Cardiac muscle cell (in vitro differentiated cells and primary cell): ENCODE measurements at places on chromosomes 7 and 10. TPM values are rescaled to one million over a fixed set of nuclear protein-coding genes. Genes with fewer than 3 reads are reported as not detected.

DNA sequence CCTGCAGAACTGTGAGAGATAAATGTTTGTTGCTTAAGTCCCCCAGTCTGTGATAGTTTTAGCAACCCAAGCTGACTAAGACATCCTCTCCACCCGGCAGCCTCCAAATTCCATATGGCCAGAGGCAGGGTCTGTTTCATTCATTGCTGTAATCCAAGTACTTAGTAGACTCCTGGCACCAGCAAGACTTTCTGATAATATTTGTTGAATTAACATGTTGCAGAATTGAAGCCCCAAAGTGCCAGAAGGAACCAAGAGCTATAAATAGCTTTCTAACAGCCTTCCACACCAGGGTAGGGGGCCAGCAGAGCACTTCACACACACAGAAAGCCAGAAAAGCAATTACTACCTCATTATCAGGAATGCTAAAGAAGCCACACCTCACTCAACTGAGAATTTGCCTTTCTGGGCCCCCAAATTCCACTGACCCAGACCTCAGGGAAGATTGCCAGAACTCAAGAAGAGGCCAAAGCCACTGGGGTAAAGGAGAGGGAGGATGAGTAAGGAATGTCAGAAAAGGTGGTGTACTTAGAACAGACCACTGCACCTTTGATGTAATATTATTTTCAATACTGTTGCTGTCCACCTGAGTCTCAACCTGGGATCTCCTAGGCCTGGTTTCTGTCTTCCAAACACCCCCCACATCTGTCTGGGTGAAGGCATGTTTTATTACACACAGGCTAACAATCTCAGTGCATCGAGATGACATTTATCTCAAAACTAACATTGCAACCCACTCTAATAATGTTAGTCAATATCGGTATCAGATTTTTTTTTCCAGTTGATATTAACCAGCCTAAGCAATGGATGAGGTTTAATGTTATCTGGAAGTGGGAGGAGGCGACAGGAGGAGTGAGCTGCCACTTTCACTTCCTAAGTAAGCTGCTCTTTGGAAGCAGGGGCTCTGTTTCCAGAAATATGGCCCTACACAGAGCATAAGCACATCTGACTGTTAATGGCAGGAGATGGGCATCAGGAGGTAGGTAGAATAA, 5.5 kb downstream of the NOD1 start:
- H3K4me3 ChIP-seq, result no peak overlapping the region
- no peaks in the 10 kb centered on the region for H3K27me3 ChIP-seq
- peaks cover 96% of the 10 kb centered on the region for H3K4me1 ChIP-seq
- no peaks in the 10 kb centered on the region for H3K36me3 ChIP-seq
- H3K27ac ChIP-seq, result peak overlapping the region; percentile 61

GRCh38 chr10:12649012-12649584, 299.8 kb downstream of the CAMK1D start:
- no peak overlapping the region for H3K4me3 ChIP-seq
- H3K27ac ChIP-seq, result peak overlapping the region; percentile 25
- H3K27me3 ChIP-seq, result peaks cover 9% of the 10 kb centered on the region
- H3K36me3 ChIP-seq, result no peaks in the 10 kb centered on the region
- DNase-seq, result peak; percentile 79
- H3K4me1 ChIP-seq, result peaks cover 9% of the 10 kb centered on the region

GRCh38 chr7:87505557-87506245, 30.2 kb upstream of the ABCB4 start:
- DNase-seq, result no peak
- no peaks in the 10 kb centered on the region for H3K4me1 ChIP-seq
- H3K4me3 ChIP-seq, result no peak overlapping the region
- no peaks in the 10 kb centered on the region for H3K27me3 ChIP-seq

The ITIH2 gene
- polyA plus RNA-seq, result 0.09 TPM in 1 of 2 replicates, not detected in the other

The HBP1 gene
- polyA plus RNA-seq, result 66.0 and 81.7 TPM in 2 replicates

- H3K4me3 ChIP-seq, result no peak overlapping the region
- H3K36me3 ChIP-seq, result no peaks in the 10 kb centered on the region
- no peaks in the 10 kb centered on the region for H3K27me3 ChIP-seq
- H3K4me1 ChIP-seq, result no peaks in the 10 kb centered on the region
These were observed 116.3 kb downstream of the PAXIP1 start for GRCh38 chr7:154886591-154886990.

The CUBN gene
- 0.79 and 1.4 TPM in 2 replicates for polyA plus RNA-seq

- H3K27ac ChIP-seq, result peak overlapping the region; percentile 68
- no peaks in the 10 kb centered on the region for H3K36me3 ChIP-seq
- no peaks in the 10 kb centered on the region for H3K27me3 ChIP-seq
These were observed 81.8 kb downstream of the HERPUD2 start for GRCh38 chr7:35613150-35613549.

- H3K27me3 ChIP-seq, result no peaks in the 10 kb centered on the region
- H3K36me3 ChIP-seq, result no peaks in the 10 kb centered on the region
- peaks cover 17% of the 10 kb centered on the region for H3K4me1 ChIP-seq
- DNase-seq, result no peak
These were observed 420.1 kb upstream of the KLF6 start for GRCh38 chr10:4205113-4205512.

The KCNH2 gene
- polyA plus RNA-seq, result 48.0 and 64.2 TPM in 2 replicates

DNA sequence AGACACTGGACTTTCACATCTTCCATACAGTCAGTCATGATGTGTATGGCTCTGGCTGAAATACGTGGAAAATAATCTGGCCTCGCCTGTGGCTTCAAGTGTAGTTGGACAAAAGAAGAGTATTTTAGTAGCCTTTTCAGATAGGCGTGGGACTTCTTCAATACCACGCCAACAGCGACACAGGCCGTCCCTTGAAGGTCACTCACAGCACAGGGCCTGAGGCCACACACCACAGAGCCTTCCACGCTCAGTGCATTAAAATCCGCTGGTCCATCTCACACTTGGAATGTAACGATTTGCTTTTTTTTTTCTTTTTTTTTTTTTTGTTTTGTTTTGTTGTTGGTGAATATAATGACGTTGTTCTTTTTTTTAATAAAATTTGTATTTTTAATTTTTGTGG, 51.8 kb upstream of the SUN1 start:
- H3K4me3 ChIP-seq, result no peak overlapping the region
- H3K4me1 ChIP-seq, result no peaks in the 10 kb centered on the region
- no peak for DNase-seq
- H3K27me3 ChIP-seq, result no peaks in the 10 kb centered on the region
- peaks cover 19% of the 10 kb centered on the region for H3K36me3 ChIP-seq
- no peak overlapping the region for H3K27ac ChIP-seq

DNA sequence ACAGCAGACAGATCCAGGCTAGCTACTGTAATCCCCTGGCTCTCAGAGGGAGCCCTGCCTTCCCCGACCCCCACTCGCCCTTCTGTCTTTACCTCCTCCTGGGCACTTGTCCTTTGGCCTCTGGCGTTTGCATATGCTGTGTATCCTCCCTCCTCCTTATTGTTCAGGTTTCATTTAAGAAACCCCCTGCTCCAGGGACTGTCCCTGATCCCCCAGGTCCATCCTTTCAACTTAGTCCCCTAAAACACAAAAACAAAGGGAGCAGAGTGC, 25.7 kb downstream of the GRID1 start:
- no peaks in the 10 kb centered on the region for H3K36me3 ChIP-seq
- no peaks in the 10 kb centered on the region for H3K27me3 ChIP-seq
- no peak overlapping the region for H3K27ac ChIP-seq

DNA sequence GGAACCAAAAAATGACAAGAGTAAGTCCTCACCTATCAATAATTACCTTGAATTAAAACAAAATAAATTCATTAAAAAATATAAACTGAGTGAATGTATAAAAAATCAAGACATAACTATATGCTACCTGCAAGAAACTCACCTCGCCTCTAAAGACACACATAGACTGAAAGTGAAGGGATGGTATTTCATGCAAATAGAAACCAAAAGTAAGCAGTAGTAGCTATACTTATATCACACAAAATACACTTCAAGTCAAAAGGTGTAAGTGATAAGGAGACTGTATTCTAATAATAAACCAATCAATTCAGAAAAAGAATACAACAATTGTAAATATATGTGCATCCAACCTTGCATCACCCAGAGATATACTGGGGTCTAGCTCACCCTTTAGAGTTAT, 332.6 kb downstream of the SH2D4B start:
- H3K4me3 ChIP-seq, result no peak overlapping the region
- H3K27me3 ChIP-seq, result no peaks in the 10 kb centered on the region
- no peaks in the 10 kb centered on the region for H3K36me3 ChIP-seq

The ARPC1B gene
- 49.3 and 56.1 TPM in 2 replicates for polyA plus RNA-seq

DNA sequence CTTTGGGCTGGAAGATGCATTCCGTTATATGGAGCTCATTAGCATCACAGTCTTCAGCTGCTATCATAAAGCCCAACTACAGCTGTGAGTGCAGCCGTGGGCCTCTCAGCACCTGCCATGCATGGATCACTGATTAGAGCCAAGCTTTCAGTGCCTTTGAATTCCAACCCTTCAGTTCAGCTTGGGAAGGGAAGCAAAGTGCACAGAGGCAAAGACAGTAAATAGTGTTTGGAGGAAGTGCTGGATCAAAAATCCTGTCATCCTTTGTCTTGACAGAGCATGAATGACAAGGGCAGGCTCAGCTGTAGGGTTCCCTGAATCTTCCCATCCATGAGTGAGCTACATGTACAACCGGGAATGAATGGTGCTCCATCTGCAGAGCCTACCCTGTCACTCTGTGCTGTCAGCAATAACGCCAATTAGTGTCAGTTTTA, 153.7 kb downstream of the DNAJB9 start:
- H3K27ac ChIP-seq, result no peak overlapping the region
- H3K27me3 ChIP-seq, result no peaks in the 10 kb centered on the region
- peak; percentile 68 for DNase-seq
- peaks cover 14% of the 10 kb centered on the region for H3K4me1 ChIP-seq

DNA sequence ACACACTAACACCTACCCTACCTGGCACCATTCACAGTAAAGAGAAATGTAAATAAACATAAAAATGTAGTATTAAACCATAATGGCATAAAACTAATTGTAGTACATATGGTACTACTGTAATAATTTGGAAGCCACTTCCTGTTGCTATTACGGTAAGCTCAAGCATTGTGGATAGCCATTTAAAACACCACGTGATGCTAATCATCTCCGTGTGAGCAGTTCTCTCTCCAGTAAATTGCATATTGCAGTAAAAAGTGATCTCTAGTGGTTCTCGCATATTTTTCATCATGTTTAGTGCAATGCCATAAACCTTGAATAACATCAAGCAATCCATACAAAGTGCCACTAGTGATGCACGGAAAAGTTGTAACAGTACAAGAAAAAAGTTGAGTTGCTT, 75.4 kb downstream of the CFTR start:
- H3K36me3 ChIP-seq, result no peaks in the 10 kb centered on the region
- no peak overlapping the region for H3K27ac ChIP-seq
- no peaks in the 10 kb centered on the region for H3K4me1 ChIP-seq
- H3K27me3 ChIP-seq, result no peaks in the 10 kb centered on the region
- DNase-seq, result no peak
- no peak overlapping the region for H3K4me3 ChIP-seq

The HPS6 gene
- polyA plus RNA-seq, result 23.6 and 26.6 TPM in 2 replicates

GRCh38 chr7:31310321-31310935, 30.1 kb downstream of the NEUROD6 start:
- no peak overlapping the region for H3K4me3 ChIP-seq
- no peak for DNase-seq
- no peaks in the 10 kb centered on the region for H3K36me3 ChIP-seq

The OGDHL gene
- polyA plus RNA-seq, result 21.4 and 25.8 TPM in 2 replicates

DNA sequence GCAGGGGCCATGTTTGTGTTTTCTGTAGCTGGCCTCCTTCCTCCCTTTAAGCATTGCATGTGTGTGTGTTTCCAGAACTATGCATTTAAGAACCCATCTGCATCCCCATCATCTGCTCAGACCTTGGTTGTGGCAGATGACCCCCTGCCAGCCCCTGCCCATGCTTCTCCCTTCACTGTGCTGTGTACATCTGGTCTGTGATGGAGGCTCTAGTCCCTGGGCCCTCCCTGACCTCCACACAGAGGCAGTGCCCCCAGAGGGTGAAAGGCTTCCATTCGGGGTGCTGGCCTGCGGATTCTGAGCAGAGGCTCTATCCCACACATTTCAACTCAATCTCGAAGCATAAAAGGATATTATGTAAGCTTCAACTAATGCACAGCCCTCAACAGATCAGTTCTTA, 89.4 kb downstream of the TACC2 start:
- H3K27ac ChIP-seq, result no peak overlapping the region
- no peak overlapping the region for H3K4me3 ChIP-seq
- H3K27me3 ChIP-seq, result no peaks in the 10 kb centered on the region
- no peaks in the 10 kb centered on the region for H3K36me3 ChIP-seq
- no peaks in the 10 kb centered on the region for H3K4me1 ChIP-seq

The RELN gene
- polyA plus RNA-seq, result 19.2 and 27.1 TPM in 2 replicates

GRCh38 chr10:8617792-8618191, 563.3 kb downstream of the GATA3 start:
- H3K4me3 ChIP-seq, result no peak overlapping the region
- no peaks in the 10 kb centered on the region for H3K4me1 ChIP-seq
- H3K36me3 ChIP-seq, result no peaks in the 10 kb centered on the region
- DNase-seq, result no peak
- no peak overlapping the region for H3K27ac ChIP-seq

The AKR1B15 gene
- 1.3 and 2.6 TPM in 2 replicates for polyA plus RNA-seq

GRCh38 chr10:89101943-89102342, 105.2 kb downstream of the CH25H start:
- H3K27ac ChIP-seq, result no peak overlapping the region
- H3K4me3 ChIP-seq, result no peak overlapping the region
- no peaks in the 10 kb centered on the region for H3K4me1 ChIP-seq
- no peaks in the 10 kb centered on the region for H3K36me3 ChIP-seq

The EBLN1 gene
- polyA plus RNA-seq, result not detected in 2 replicates

- no peaks in the 10 kb centered on the region for H3K27me3 ChIP-seq
- no peak for DNase-seq
- H3K27ac ChIP-seq, result no peak overlapping the region
- no peak overlapping the region for H3K4me3 ChIP-seq
- no peaks in the 10 kb centered on the region for H3K4me1 ChIP-seq
These were observed 78.6 kb upstream of the MGMT start for GRCh38 chr10:129388435-129388834.

GRCh38 chr7:101315336-101315735, 6.3 kb downstream of the IFT22 start:
- H3K27ac ChIP-seq, result no peak overlapping the region
- H3K36me3 ChIP-seq, result peaks cover 7% of the 10 kb centered on the region
- H3K4me1 ChIP-seq, result no peaks in the 10 kb centered on the region
- peak; percentile 54 for DNase-seq
- no peak overlapping the region for H3K4me3 ChIP-seq

DNA sequence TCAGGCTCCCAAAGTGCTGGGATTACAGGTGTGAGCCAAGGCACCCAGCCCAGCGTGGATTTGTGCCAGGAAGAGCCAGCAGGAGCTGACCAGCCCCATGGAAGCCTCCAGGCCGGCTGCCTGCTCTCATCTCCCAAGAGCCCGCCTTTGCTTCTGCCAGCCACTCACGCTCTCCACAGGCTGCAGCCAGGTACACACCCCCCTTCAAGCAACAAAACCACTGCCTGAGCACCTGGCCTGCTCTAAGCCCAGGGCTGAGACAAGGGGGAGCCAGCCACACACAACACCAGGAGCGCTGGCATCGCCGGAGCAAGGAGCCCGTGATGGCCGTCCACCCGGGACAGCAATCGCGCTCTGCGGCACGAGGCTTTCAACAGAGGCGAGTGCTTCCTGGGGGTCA, 34.5 kb downstream of the MAD1L1 start:
- no peak overlapping the region for H3K27ac ChIP-seq
- H3K4me1 ChIP-seq, result peaks cover 29% of the 10 kb centered on the region
- H3K27me3 ChIP-seq, result no peaks in the 10 kb centered on the region
- H3K4me3 ChIP-seq, result no peak overlapping the region
- H3K36me3 ChIP-seq, result no peaks in the 10 kb centered on the region
- no peak for DNase-seq

The PARD3 gene
- 36.5 and 49.1 TPM in 2 replicates for polyA plus RNA-seq

The STAG3 gene
- 5.8 and 6.8 TPM in 2 replicates for polyA plus RNA-seq
